ENCODE measurements at places on chromosomes 11 and 22.

DNA sequence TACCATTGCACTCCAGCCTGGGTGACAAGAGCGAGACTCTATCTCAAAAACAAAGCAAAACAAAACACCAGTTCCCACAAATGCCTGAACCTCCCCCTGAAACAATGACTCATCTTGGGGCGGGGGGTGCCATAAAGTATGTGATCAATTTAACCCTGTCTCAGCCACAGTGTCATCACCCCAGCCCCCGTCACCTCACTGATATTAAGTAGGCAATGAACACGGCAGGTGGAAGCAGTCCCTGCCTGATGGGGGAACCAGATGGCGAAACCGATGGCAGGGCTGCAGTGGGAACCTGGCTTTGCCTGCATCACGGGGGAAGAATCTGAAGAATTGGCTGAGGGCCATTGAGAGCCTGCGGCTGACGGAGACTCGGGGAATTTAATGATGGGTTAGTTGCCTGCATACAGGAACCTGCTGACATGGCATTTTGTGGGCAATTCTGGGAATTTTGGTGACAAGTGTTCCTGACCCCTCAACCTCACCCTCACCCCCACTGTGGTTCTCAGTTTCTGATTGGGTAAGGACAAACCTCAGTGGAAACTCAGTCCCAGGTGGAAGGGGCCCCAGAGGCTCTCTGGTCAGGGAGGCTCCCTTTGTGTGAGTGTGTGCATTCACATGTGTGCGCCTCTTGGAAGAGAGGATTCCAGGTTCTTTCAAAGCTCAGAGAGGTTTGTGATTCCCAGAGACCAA is 39.1 kb upstream of the SHISAL1 start:
- peak; percentile 90 for DNase-seq

DNA sequence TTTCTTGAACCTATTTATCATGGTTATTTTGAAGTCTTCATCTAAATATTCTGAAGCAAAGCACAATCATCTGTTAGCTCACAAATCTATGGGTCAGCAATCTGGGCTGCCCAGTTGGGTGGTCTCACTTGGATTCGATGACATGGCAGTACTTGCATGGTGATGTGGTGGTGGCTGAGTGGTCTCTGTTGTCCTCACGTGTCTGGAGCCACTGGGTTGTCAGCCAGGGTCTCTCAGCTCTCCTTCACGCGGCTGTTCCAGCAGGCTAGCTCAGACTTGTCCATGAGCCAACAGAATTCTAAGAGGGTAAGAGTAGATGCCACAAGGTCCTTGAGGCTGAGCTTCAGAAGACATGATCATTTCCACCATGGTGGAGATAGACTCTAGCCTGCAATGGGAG is 66.4 kb upstream of the KCNQ1OT1 start:
- no peak for DNase-seq

DNA sequence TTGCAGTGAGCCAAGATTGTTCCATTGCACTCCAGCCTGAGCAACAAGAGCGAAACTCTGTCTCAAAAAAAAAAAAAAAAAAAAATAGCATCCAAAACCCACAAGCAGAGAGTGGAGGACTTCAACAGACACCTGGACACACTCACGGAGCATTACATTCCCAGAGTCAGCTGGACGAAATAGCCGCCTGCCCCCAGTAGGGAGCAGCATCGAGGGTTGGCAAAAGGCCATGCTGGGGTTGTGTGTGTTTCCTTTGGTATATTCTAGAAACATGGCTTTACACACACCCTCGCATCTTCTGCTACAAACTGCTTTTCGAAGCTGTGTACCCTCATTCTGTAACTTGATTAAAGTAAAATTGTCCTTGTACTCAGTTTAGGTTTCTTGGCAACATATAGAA is 5.3 kb downstream of the ADA2 start:
- peak; percentile 27 for DNase-seq

- DNase-seq = no peak
Observed at GRCh38 chr11:45754261-45754709, 50.7 kb upstream of the SLC35C1 start.

DNA sequence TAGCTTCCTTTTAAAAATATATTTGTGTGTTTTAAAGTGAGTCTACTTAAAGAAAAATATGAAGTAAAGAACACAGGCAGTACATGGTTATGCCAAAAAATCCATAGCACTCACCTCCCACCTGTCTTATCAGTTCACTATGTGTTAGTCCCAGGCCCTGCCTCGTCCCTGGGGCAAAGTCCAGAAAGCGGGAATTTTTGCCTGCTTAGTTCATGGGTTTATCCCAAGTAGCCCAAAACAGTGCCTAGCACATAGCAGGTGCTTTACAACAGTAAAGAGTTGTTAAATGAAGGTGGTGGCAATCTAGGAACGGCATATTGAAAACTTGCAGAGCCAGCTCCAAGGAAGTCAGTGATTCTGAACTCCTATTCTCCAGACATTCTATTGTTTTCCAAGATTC is 154.0 kb downstream of the MN1 start:
- DNase-seq = no peak

GRCh38 chr11:119843877-119844276 is 114.9 kb upstream of the NECTIN1 start:
- DNase-seq = no peak

DNA sequence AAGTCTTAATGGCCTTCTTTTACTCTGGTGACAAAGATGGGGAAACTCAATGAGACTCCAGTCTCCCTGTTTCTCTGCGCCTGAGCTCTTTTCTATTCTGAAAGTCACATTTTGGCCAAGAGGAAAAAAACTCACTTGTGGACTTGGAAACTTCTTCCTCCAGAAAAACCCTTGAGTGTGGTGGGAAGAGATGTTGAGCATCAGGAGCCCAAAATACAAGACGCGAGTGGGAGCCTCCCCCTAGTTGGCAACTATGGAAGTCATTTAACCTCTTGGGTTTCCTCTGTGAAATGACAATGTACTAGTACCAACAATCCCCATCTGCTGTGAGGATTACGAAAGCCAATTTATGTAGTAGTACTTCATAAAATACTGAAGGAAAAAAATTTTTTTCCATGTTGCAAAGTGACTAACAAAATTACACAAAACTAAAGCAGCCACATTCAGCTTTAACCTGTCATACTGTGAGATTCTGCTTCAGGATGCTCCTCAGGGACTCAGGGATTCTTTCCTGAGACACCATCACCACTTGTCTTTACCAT is 524 bp upstream of the SLC25A17 start:
- DNase-seq = peak; percentile 12

DNA sequence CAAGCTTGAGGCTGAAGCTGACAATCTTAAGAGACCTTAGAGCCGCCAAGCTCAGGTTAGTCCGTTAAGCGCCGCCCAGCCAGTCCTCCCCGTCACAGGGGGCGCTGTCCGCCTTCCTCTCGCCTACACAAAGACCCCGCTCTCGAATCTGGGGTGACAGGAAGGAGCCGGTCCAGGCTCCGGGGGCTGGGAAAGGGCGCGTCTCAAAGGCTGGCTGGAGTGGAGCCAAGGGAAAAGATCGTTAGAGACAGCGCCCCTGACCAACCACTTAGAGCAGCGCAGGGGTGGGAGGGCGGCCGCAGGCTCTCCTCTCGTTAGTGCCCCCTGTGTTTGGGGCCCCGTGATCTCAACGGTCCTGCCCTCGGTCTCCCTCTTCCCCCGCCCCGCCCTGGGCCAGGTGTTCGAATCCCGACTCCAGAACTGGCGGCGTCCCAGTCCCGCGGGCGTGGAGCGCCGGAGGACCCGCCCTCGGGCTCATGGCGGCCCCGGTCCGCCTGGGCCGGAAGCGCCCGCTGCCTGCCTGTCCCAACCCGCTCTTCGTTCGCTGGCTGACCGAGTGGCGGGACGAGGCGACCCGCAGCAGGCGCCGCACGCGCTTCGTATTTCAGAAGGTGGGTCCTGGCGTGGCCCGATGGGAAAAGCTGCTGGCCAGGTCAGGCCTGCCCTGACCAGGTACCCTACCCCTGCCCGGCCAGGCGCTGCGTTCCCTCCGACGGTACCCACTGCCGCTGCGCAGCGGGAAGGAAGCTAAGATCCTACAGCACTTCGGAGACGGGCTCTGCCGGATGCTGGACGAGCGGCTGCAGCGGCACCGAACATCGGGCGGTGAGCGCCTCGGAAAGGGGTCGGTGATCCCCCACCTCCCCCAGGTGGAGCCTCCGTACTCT is at the start of gene MUS81:
Gene MUS81 (plus strand): TSS at position 156 of the 887 bp plus-strand sequence. CDS start 321 bp downstream, at position 477.
- peak; percentile 100 for DNase-seq

DNA sequence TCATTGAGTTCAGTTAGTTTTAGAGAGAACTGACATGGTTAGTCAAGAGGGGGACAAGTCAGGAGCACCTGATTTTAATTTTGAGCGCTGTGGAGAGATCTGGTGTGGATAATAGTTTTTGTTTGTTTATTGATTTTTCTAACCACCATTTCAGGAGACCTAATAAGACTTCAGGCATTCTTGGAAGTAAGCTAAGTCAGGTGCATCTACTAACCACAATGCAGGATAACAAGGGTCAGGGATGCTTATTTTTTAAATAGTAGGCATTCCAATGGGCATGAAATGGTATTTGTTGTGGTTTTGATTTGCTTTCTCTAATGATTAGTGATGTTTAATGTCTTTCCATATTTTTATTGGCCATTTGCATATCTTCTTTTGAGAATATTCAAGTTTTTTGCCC is 212.1 kb downstream of the NAV2 start:
- no peak for DNase-seq

DNA sequence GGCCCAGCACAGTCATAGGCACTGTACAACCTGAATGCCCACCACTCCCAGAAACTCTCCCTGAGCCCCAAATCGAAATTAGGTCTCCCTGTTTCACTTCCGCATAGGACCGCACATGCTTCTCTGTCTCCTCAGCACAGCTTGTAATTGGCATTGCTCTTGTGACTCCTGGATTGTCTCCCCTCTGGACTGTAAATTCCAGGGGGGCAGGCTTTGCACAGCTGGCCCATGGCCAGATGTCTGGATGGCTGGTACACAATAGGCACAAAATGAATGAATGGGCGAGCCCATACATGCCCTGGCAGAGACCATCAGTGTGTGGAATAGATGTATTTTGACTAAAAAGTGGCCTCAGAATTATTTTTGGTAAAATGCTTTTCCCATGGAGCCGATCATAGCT is 63.3 kb upstream of the PHF21B start:
- no peak for DNase-seq

DNA sequence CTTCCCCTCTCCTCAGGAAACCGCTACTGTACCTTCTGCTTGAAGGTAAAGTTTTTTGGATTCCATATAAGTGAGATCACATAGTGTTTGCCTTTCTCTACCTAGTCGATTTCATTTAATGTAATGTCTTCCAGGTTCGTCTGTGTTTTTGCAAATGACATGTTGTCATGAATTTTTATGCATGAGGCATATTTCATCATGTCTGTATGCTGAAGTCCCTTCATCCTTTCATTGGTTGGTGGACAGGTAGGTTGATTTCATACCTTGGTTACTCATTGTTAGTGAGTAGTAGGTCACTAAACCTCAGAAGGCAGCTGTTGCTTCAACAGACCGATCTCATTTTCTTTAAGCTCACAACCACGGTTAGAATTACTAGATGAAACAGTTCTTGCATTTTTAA is 60.3 kb downstream of the LRRC74B start:
- DNase-seq = no peak

- no peak for DNase-seq
Observed at GRCh38 chr11:124935548-124936514, at the start of gene HEPACAM. HEPACAM (minus strand) TSS chr11:124936047; CDS start chr11:124936006, 41 bp downstream.

- DNase-seq = no peak
Observed at GRCh38 chr11:133180201-133180600, 352.1 kb downstream of the OPCML start.

GRCh38 chr11:57787920-57788702 is 26.5 kb downstream of the CTNND1 start:
- no peak for DNase-seq

DNA sequence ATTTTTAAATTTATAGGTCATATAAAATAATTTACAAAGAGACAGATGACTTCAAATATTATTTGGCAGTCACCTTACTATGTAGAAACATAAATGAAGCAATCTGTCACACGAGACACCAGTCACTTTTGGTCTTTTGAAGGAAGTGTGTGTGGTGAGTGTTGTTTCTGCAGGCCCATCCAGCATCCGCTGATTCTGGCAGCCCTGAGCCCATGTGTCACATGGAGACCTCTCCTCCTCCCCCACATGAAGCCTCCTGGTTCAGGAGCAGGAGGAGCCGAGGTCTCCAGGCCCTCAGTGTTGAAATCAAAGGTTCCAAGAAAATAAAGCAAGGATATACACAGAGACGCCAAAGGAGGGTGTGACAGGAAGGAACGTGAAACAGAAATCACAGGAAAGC is 60.1 kb downstream of the ARFGAP3 start:
- peak; percentile 16 for DNase-seq

- DNase-seq = no peak
Observed at GRCh38 chr11:62830904-62831519, 839 bp downstream of the STX5 start.

GRCh38 chr11:91698845-91699244 is 525.8 kb upstream of the FAT3 start:
- no peak for DNase-seq

DNA sequence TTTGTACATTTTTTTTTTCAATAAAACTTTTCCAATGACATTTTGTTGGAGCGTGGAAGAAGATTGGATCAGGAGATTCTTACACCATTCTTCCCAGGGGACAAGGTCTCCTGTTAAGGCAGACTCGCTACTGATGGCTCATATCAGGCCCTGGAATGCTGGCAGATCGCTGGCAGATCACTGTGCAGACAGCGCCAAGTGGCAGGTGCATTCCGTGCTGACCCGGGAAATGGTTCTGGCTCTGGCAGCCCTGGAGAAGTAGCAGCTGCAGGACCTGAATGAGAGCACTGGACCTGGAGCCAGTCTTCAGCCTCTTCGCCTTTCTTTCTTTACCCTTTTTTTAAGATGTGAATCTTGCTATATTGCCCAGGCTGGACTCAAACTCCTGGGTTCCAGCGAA is 10.7 kb downstream of the SERPINH1 start:
- DNase-seq = no peak

DNA sequence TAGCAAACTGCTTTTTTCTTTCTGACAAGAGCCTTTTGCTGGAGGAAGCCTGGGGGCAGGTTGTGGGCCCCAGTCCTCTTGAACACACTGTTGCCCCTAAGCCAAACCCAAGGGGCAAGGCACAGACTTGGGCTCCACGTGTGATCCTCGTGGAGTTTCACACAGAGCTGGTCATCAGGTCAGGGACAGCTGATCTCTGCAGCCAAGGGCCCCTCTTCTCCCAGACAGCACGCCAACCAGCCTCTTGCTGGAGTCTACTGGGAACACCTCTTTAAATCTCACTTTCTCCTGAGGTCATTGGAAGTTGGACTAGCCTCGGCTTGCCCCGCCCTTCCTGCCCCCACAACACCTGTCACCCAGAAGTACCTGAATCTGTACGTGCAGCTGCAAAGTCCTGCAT is 39.8 kb downstream of the C11orf58 start:
- DNase-seq = no peak

Data from fibroblast of skin of right biceps (primary cell).